ENCODE measurements at places on chromosomes 4 and X.

DNA sequence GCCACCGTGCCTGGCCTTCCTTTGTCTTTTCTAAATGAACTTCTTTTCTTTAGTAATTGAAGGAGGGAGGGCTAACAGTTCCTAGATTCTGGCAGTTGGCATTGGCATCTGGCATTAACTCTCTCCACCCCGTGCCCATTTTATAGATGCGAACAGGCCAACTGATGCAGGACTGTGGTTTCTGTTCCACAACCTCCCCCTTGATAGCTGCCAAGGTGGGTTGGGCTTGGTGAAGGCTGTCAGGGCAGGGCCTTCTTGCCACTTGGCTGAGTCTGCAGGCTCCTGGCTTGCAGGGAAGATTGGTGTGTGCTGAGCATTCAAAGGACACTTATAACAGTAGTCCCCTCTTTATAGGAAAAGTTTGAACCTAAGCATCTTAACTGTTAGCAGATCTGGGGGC, 4.3 kb downstream of the SOWAHD start:
- no peak overlapping the region for H3K4me3 ChIP-seq
- peaks cover 32% of the 10 kb centered on the region for H3K4me1 ChIP-seq
- no peak for DNase-seq
- H3K27ac ChIP-seq, result peak overlapping the region; percentile 83
- no peaks in the 10 kb centered on the region for H3K36me3 ChIP-seq

DNA sequence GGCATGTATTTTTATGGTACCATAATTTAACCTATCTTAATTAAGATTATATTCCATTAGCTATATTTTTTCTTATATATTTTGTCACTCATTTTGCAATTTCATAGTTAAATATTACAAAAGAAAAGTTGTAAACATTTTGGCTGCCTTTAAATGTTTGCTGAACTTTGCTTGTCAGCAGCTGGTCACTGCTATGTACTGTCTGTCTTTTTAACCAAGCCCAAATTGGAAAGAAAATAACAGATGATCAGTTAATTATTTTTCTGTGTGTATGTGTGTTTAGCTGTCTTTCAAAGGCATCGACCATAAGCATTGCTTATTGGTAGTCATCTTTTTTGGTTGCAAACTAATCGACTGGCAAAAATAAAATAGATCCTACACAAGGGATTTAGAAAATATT, 54.4 kb upstream of the SMAD1 start:
- H3K27ac ChIP-seq, result no peak overlapping the region
- no peaks in the 10 kb centered on the region for H3K36me3 ChIP-seq
- no peaks in the 10 kb centered on the region for H3K27me3 ChIP-seq
- H3K4me1 ChIP-seq, result no peaks in the 10 kb centered on the region
- H3K4me3 ChIP-seq, result no peak overlapping the region

DNA sequence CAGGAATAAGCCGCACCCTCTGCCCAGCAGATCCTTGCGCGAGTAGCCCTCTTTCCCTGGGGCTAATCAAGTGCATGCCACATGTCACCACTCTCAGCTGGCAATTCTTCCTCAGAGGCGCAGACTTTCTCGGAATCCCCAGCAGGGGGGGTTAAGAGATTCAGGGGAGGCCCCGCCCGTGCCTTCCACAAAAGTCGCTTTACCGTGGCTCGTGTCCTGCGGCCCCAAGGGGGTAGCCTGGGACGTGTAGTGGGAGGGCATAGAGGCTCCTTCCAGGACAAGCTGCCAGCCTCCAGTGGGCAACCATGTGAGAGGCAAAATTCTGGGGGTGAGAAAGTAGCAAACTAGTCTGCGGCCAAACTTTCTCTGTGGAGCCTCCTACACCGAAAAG, 652 bp downstream of the SRPX start:
- H3K36me3 ChIP-seq, result no peaks in the 10 kb centered on the region
- H3K4me1 ChIP-seq, result peaks cover 9% of the 10 kb centered on the region
- peak overlapping the region; percentile 41 for H3K4me3 ChIP-seq
- no peak overlapping the region for H3K27ac ChIP-seq
- peak; percentile 52 for DNase-seq

- DNase-seq, result no peak
- H3K36me3 ChIP-seq, result peaks cover 24% of the 10 kb centered on the region
- H3K27me3 ChIP-seq, result no peaks in the 10 kb centered on the region
- H3K4me1 ChIP-seq, result peaks cover 27% of the 10 kb centered on the region
Measured at GRCh38 chr4:80268936-80269335, 2.5 kb downstream of the FGF5 start.

DNA sequence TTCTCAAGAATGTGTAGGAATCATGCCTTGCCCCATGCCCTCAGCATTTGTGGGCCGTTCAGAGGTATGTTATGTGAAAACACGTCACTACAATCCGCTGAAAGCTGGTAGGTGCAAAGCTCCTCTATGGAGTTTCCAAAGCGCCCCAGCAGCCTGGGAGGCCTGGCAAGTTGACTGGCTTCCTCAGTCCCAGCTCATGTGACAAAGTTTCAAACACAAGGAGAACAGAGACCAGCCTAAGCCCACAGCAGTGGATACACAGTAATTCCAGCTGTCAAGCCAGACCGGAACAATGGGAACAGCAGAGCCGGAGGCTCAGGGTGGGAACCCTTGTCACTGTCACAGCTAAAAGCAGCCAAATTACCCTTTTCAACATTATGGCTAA, 33.5 kb downstream of the NAT8L start:
- H3K4me1 ChIP-seq, result no peaks in the 10 kb centered on the region
- H3K36me3 ChIP-seq, result no peaks in the 10 kb centered on the region
- H3K4me3 ChIP-seq, result no peak overlapping the region

DNA sequence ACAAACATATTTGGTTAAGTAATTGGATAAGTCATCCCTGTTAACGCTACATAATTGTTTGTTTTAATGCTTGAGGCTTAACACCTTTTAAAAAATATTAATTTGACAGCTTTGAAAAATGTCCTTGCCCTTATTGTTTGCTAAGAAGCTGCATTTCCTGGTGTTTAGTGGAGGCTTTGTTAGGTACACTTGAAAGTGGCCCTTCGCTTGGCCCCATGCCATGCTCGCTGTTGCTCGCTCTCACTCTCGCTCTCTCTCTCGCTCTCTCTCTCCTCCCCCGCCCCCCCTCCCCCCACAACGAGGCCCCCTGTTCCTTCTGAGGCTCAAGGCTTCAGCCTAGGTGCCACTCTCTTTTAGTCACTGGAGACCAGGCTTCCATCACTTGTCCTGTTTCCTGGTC, 139.6 kb downstream of the DCLK2 start:
- H3K4me1 ChIP-seq, result peaks cover 23% of the 10 kb centered on the region
- H3K4me3 ChIP-seq, result no peak overlapping the region

DNA sequence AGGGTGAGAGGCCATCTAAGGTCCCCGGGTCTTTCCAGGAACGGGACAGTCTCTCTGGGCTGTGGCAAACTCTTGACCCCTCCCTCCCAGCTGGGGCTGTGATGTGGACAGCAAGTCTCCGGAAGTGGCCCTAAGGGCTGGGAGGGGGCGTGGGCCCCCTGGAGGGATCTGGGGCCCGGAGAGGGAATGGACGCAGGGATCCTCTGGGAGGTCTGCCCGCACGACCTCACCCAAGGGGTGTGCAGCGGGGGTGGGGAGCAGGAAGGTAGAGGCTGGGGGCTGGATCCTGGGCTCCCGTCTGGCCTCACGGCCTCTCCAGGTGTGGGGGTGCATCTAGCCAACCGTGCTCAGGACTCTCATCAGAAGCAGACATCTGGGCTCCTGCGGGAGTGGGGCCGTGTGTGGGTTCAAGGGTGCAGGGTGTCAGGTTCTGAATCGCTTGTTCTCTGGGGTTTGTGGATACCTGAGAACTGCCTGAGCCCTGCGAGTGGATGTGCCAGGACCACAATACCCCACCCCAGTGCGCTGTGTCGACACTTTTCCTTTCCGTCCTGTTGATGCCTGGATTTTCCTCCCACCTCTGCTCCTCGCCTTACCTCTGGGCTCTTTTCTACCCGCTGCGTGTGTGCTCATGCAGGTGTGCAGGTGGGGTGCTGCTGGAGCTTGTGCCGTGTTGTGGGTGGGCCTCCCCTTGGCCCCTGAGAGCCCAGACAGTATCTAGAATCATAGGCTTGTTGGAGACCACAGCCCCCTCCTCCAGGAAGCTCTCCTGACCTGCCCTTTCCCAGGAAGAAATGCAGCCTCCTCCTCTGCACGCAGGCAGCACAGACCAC, 915 bp downstream of the CPZ start:
- DNase-seq, result peak; percentile 32
- peaks cover 88% of the 10 kb centered on the region for H3K4me1 ChIP-seq
- peak overlapping the region; percentile 74 for H3K27ac ChIP-seq
- peaks cover 50% of the 10 kb centered on the region for H3K36me3 ChIP-seq

- H3K36me3 ChIP-seq, result peaks cover 20% of the 10 kb centered on the region
- H3K27me3 ChIP-seq, result no peaks in the 10 kb centered on the region
- no peak overlapping the region for H3K27ac ChIP-seq
- H3K4me1 ChIP-seq, result peaks cover 4% of the 10 kb centered on the region
- no peak overlapping the region for H3K4me3 ChIP-seq
Measured at GRCh38 chr4:145830699-145831098, 107.9 kb downstream of the ZNF827 start.

DNA sequence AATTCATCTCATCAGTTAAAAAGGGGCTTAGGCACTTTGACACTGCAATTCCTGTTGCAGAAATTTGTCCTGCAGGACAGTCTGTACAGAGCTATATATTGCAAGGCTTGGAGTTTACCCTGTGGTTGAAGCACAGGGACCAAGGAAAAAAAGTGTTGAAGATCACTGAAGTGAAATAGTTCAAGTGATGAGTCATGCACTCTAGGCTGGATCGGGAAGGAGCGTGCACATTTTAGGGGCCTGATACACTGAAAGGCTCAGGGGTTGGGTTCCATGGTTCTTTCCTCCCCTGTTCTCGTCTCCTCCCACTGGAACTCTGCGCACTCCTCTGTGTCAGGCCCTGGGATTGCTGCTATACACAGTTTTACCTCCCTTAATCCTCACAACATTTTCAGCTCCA, 104.9 kb upstream of the ARMCX2 start:
- H3K27ac ChIP-seq, result no peak overlapping the region
- no peak overlapping the region for H3K4me3 ChIP-seq
- H3K4me1 ChIP-seq, result no peaks in the 10 kb centered on the region

GRCh38 chr4:78928835-78929234, 10.4 kb downstream of the PAQR3 start:
- H3K4me1 ChIP-seq, result no peaks in the 10 kb centered on the region
- no peak overlapping the region for H3K27ac ChIP-seq
- H3K27me3 ChIP-seq, result no peaks in the 10 kb centered on the region
- no peak for DNase-seq
- H3K36me3 ChIP-seq, result peaks cover 24% of the 10 kb centered on the region
- no peak overlapping the region for H3K4me3 ChIP-seq

GRCh38 chr4:69773484-69773883, 13.1 kb upstream of the SULT1B1 start:
- H3K36me3 ChIP-seq, result no peaks in the 10 kb centered on the region
- no peak overlapping the region for H3K4me3 ChIP-seq
- no peaks in the 10 kb centered on the region for H3K27me3 ChIP-seq
- H3K4me1 ChIP-seq, result no peaks in the 10 kb centered on the region
- DNase-seq, result no peak

GRCh38 chr4:127007305-127007704, 625.5 kb upstream of the INTU start:
- H3K27me3 ChIP-seq, result no peaks in the 10 kb centered on the region
- H3K4me1 ChIP-seq, result no peaks in the 10 kb centered on the region
- no peak for DNase-seq

GRCh38 chrX:48677516-48677915, 6.1 kb upstream of the WAS start:
- no peaks in the 10 kb centered on the region for H3K27me3 ChIP-seq
- no peak overlapping the region for H3K27ac ChIP-seq
- peaks cover 6% of the 10 kb centered on the region for H3K36me3 ChIP-seq
- 0 out of 2 replicates have a peak, but pooled peaks cover 3% of the 10 kb centered on the region for H3K4me1 ChIP-seq
- DNase-seq, result no peak

DNA sequence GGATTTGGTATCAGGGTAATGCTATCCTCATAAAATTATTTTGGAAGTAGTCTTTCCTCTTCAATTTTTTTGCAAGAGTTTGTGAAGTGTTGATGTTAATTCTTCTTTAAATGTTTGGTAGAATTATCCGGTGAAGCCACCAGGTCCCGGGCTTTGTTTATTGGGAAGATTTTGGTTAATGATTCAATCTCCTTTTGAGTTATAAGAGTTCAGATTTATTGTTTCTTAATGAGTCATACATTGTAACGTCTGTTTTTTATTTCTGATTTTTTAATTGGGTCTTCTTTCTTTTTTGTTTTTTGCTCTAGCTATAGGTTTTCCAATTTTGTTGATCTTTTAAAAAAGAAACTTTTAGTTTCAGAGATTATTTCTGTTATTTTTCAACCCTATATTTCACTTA, 412.3 kb downstream of the PDGFC start:
- no peaks in the 10 kb centered on the region for H3K27me3 ChIP-seq
- DNase-seq, result peak; percentile 16
- no peak overlapping the region for H3K27ac ChIP-seq

- no peak overlapping the region for H3K4me3 ChIP-seq
- peaks cover 16% of the 10 kb centered on the region for H3K4me1 ChIP-seq
- no peak overlapping the region for H3K27ac ChIP-seq
- no peak for DNase-seq
Measured at GRCh38 chr4:177320721-177321120, 11.0 kb downstream of the NEIL3 start.

GRCh38 chr4:5387457-5387856, 320.9 kb downstream of the EVC2 start:
- H3K4me1 ChIP-seq, result peaks cover 11% of the 10 kb centered on the region
- no peak overlapping the region for H3K4me3 ChIP-seq
- no peaks in the 10 kb centered on the region for H3K27me3 ChIP-seq
- H3K36me3 ChIP-seq, result no peaks in the 10 kb centered on the region
- no peak overlapping the region for H3K27ac ChIP-seq
- no peak for DNase-seq

DNA sequence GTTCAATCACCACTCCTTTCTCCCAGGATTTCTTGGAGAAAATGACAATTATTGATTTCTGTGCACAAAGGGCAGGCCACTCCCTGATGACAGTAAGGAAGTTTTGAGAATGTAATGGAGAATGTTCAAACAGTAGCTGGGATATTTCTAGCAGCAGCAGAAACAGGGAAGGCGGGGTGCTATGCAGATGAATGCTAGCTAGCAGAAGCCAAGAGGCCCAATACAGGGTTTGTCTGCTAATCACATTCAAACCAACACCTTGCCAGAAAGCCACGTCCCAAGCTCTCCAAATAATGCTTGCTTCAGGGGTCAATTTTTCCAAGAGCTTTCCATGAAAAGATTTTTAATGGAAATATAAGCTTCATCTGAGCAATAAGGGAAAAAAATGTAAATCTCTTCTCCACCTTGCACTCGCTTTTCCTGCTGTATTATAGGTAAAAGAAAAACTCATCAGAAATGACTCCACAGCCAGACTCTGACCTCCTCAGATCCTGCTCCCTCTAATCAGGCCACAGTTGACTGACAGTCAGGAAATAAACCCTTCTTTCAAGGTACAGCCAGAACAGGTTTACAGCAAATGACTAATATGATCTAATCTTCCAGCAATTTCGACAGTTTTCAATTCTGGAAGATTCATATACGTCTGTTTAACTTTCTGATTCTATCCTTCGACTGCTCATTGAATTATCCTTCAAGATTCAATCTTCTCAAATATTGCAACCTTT, 84.7 kb upstream of the PCDH19 start:
- H3K27me3 ChIP-seq, result no peaks in the 10 kb centered on the region

Data from SJSA1 (cell line).